ENCODE measurements at places on chromosomes 7 and 10.

DNA sequence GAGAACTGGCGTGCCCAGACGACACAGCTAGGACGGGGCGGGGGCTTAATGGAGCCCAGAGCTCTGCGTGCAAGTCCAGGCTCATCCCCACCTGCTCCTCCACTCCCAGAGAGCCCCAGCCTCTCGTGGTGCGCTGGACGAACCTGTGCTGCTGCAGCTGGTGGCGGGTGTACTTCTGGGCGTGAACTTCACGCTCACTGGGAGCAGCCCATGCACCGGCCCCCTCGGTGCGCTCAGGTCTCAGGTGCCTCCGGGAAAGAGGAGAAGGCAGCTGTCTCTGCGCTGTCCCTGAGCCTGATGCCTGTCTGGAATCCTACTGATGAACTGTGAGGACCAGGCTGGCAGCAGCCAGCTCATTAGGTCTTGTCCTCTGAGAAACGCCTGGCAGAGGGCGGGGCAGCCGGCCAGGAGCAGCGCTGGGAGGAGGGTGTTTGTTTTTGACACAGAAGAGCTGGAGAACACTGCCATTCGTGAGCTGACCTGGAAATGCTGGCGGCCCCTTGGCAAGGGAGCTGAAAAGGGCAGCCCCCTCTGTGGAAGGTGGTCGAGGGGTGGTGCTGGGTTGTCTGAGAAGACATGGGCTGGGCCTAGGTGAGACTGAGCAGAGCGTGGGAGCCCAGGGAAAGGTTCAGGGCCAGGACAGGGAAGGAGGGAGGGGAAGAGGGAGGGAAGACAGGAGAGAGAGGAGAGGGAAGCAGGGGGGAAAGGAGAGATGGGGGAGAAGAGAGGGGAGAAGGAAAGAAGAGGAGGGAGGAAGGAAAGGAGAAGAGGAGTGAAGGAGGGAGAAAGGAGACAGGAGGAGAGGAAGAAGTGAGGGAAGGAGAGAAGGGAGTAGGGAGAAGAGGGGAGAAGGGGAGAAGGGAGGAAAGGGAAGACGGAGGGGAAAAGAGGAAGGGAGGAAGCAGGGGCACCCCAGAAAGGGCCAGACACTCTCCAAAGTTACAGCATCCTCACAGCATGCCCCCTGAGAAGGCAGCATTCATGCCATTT is 53.5 kb upstream of the TNS3 start:
- DNase-seq = no peak
- H3K4me1 ChIP-seq = peaks cover 16% of the 10 kb centered on the region

- no peaks in the 10 kb centered on the region for H3K36me3 ChIP-seq
- peaks cover 3% of the 10 kb centered on the region for H3K27me3 ChIP-seq
- no peak for DNase-seq
- H3K4me1 ChIP-seq = peaks cover 1% of the 10 kb centered on the region
- H3K4me3 ChIP-seq = no peak overlapping the region
Observed at GRCh38 chr10:80351220-80351619, 5.3 kb downstream of the DYDC1 start.

DNA sequence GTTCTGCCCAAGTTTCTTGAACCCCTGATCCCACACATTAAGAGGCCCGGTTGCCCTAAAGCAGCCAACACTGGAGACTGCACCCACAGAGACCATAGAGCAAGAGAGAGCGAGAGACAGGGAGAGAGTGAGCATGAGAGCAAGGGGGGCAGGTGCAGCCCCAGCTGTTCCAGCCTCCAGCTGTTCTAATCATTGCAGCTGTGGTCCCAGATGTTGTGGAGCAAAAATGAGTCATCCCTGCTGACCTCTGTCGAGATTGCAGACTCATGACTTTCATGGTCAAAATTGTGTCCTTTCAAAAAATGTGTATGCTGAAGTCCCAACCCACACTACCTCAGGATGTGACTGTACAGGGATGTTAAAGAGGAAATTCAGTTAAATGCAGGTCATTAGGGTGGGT is 143.9 kb upstream of the FRMD4A start:
- H3K36me3 ChIP-seq = no peaks in the 10 kb centered on the region
- no peak overlapping the region for H3K27ac ChIP-seq
- no peak for DNase-seq
- H3K27me3 ChIP-seq = no peaks in the 10 kb centered on the region
- no peaks in the 10 kb centered on the region for H3K4me1 ChIP-seq
- H3K4me3 ChIP-seq = no peak overlapping the region

DNA sequence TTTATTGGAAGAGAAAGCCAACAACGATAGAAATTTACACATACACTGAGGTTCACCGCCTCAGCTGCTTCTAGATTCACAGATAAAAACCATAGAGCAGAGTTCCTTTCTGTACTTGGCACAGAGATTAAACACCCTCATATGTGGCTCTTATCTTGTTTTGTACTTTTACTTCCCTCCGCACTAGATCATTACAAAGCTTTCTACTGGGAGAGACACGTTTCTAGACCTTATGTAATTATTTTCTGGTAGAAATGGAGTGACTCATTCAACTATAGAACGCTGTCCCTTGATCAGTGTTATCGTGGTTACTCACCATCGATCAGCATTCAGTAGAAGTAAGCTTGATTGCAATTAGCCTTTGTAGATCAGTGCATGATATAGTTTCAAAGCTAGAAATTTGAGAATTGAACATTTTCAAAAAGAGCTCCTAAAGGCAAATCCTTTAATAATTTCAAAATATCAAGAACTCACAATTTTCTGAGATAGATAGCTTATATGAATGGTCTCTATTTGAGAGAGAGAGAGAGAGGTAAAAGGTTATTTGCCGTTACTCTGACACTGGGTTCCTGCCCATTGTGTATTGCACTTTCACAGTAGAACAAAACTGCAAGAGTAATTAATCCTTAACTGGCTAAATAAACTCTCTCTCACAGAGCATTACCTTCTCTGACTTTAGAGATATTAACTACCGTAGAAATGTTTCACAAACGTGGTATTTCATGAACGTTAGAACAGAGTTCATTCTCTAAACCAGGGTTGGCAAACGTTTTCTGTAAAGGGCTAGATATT is 26.1 kb upstream of the DNAJC1 start:
- H3K27ac ChIP-seq = no peak overlapping the region
- peaks cover 13% of the 10 kb centered on the region for H3K27me3 ChIP-seq
- no peak overlapping the region for H3K4me3 ChIP-seq
- no peaks in the 10 kb centered on the region for H3K36me3 ChIP-seq
- DNase-seq = no peak

DNA sequence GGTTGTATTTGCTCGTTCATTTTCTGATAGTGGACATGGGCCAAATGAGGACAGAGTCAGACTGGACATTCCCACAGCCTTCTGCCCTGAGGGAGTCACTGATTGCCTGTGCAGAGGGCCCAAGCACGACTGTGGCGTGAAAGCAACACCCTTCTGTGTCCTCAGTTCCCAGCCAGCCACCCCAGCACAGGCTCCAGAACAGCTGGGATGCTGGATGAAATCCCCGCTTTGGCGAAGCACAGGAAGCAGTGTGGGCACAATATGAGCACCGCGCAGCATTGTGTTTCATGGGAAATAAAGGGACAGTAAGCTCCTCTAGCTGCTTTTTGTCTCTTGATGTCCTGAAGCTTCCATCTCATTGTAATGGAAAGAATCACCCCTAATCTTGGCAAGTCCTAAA is 20.5 kb downstream of the TRIL start:
- H3K36me3 ChIP-seq = no peaks in the 10 kb centered on the region
- no peak overlapping the region for H3K27ac ChIP-seq
- H3K27me3 ChIP-seq = no peaks in the 10 kb centered on the region
- DNase-seq = no peak
- H3K4me3 ChIP-seq = no peak overlapping the region

GRCh38 chr10:72010234-72010973 is 46.2 kb downstream of the CHST3 start:
- H3K27ac ChIP-seq = no peak overlapping the region
- no peaks in the 10 kb centered on the region for H3K4me1 ChIP-seq
- DNase-seq = no peak
- H3K4me3 ChIP-seq = no peak overlapping the region
- H3K27me3 ChIP-seq = no peaks in the 10 kb centered on the region
- no peaks in the 10 kb centered on the region for H3K36me3 ChIP-seq

DNA sequence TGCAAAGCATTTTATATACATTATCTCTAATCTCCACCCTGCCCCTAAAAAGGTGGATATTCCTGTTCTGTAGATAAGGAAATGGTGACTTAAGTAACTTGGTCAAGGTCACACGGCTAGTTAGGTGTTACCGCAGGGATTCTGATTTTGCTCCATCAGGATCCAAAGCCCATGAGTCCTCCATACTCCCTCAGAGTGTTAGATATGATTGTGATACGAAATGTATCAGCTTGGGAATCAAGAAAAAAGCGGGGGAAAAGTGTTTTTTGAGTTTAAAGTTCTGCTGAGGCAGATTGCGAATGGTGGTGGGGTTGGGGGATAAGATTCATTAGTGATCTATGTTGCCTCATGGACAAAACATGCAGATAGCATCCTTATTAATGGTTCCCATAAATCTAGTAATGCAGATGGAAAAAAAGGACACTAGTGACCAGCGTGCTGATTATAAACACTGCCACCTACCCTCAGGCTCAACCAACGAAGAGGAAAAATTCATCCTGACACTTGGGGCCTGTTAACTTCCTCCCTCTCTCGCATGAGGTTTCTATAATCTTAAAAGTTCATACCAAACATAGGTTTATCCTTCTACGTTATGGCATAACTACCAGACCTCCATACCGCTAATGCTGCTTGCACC is 2.3 kb downstream of the ICA1 start:
- no peaks in the 10 kb centered on the region for H3K36me3 ChIP-seq
- no peak overlapping the region for H3K4me3 ChIP-seq
- H3K27me3 ChIP-seq = peaks cover 28% of the 10 kb centered on the region
